ENCODE measurements at places on chromosomes 7 and 10.

DNA sequence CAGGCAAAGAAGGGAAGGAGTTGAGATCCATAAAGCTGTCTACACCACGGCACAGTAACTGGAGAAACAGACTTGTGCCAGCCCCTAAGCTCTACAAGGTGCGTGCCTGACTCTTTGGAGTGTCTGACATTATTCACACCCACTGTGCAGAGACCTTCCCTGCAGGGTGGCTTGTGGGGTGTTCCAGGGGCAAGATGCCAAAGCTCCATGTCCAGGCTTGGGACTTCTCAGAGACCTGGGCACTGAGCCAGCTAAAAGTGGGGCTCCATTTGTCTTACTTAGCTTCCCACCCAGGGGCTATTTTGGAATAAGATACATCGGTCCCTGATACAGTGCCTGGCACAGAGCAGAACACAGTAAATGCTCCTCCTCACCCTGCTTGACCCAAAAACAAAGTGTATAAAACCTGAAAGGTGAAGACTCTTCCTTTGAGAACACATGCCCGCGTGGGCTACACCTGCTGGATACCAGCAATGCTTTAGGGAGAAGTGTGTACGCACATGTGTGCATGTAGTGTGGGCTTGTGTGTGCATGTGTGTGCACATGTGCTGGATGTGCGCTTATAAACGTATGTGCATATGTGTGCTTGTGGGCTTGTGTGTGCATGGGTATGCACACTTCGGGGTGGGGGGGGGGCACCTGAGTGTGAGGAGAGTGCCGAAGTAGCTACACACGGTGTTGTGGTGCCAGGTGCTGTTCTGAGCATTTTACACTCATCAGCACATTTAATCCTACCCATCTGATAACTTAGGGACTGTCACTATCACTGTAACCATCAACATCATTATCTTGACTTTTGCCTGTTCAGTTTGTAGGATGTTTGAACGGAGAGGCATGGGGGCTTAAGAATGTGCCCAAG lies 143.0 kb downstream of the ARHGAP22 start:
- DNase-seq: no peak

DNA sequence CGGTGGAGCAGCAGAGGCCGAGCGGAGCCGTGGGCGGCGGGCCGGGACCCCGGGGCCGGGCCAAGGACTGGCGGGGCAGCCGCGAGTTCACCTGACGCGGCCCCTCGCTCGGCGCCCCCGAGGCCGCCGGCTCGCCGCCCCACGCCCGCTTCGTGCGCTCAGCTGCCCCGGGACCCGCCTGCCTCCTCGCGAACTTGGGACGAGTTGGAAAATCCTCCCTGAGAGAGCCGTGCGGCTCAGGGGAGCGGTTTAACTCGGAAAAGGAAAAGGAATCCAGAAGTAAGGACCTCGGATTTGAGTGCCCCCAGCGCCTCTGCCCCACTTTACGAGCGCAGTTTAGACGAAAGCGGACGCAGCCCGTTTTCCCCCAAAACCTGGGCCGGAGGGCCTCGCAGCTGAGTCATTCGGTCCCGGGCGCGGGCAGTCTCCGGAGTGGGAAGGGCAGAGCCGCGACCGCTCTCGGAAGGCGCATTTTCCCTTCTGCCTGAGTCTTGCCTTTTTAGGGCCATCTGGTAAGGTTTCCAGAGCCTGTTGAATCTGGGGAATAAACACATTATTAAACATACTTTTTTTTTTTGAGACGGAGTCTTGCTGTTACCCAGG lies 744 bp downstream of the CREM start:
- DNase-seq: peak; percentile 31

GRCh38 chr10:8438603-8439002 lies 384.1 kb downstream of the GATA3 start:
- no peak for DNase-seq

DNA sequence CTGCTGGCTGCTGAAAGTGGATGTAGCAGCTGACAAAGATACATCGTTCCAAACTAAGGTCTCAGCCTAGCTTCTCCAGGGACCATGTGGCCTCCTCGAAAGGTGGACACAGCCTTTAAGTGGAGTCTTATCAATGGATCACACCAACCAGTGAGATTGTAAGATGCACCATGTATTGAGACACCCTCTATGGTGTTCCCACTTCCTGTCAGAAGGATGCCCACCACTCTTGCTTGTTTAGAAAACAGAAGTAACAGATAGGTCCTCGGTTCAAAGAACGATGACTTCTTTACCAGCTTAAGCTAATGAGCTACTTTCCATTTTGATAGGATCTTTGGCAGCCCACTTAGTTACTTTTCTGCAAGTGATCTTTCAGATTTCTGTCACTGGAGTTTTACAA lies 34.3 kb downstream of the SLC25A13 start:
- DNase-seq: no peak

- DNase-seq: no peak
Observed at GRCh38 chr10:90130321-90131086, 429.1 kb downstream of the KIF20B start.

DNA sequence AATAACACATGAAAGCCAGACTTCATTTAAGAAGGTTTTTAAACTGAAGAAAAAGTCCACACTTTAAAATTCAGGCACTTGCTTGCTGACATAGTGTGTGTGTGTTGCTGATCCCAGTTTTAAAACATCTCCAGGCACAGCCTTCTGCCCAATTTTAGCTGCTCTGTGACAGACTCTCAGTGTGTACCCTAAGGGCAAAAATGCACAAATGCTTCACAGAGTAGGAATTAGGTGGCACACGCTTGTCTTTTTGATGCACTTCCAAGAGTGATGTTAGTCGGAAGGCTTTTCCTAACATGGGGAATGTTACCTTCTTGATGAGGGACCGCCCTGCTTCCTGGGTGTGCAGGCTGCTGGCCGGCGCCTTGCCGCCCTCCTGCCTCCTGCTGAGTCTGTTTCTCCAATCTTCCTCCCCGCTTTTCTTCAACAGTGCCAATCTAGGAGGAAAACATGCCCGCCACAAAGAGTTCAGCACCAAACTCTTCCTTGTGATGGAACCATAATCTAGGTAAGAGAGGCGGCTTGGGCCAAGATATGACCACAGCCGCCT lies 122.3 kb downstream of the SVIL start:
- DNase-seq: no peak

DNA sequence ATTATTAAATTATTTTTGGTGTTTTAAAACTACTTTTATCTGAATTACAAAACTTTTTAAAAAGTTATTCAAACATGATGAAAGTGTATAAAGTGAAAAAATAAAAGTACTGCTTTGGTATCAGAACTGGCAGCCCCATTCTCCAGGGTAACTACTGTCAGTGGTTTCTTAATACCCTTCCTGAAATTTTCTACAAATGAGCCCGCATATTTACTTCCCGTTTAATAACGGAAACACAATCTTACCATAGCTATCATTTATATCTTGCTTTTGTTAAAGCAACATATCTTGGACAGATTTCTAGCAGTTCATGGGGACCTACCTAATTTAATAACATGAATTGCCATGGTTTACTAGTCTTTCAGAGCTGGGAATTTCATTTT lies 249.9 kb downstream of the RNLS start:
- no peak for DNase-seq

- DNase-seq: no peak
Observed at GRCh38 chr10:30528429-30528786, 94.4 kb downstream of the MAP3K8 start.

GRCh38 chr7:129332254-129333035 lies 101.8 kb upstream of the STRIP2 start:
- no peak for DNase-seq

GRCh38 chr10:72801263-72801868 lies 92.2 kb upstream of the OIT3 start:
- no peak for DNase-seq

DNA sequence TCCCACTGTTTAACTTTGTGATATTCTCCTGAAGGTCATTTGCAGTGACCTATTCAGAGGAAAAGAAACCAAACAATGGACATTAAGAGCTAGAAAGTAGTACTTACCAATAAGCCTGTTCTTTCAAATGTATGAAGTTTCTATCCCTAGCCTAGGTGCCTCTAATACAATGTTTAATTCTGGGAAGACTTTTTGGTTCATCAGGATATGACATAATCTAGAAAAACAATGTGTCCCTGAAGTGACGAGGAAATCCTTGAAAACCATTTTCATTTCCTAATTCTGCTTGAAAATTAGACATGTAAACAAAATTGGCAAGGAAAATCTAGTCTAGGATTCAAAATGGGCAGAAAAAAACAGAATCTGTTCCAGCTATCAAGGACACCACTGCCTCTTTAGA lies 36.1 kb downstream of the ARHGAP19 start:
- DNase-seq: no peak

DNA sequence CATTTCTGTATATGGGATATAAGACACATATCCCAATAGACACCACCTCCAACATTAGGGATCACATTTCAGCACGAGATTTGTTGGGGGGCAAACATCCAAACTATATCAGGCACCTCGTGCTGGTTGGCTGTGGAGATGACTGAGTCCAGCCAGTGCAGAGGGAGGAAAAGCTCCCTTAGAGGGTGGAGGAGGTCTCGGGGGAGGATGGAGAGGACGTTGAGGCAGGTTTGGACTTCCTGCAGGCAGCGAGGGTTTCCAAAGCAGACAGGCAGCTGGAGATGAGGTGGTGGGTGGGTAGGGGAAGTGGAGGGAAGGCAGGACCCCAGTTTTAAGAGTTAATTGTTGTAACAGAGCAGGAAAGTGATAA lies 56.7 kb downstream of the EEPD1 start:
- DNase-seq: no peak

DNA sequence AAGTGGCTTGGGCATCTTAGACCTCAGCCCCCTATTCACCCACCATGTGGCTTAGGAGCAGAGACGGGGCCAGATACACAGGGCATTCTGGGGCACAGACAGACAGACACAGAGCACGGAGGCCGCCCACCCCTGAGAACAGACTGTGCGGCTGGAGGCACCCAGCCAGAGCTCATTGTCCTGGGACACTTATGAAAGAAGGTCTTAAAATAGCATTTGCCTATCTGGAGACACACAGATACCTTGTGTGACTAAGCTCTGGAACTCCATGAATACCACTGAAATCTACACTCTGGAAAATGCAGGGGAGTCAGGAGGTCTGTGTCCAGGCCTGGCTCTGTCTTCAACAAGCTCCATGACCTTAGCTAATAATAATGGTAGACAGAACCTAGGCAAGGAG lies 41.4 kb upstream of the ADO start:
- no peak for DNase-seq

GRCh38 chr10:33721509-33721908 lies 387.0 kb upstream of the NRP1 start:
- no peak for DNase-seq

DNA sequence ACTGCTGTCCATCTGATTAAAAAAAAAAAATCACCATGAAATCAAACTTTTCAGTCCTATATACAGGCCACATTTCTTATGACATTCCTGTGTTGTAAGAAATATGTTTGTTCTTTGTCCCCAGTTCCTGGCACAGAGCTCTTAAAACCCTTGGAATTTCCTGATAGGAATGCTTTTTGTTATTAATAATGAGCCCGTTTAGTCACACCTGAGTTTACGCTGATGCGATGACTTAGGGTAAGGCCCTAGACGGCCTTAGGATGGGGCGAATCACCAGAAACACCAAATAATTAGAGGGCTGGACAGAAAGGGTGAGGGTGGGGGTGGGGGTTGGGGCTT lies 17.5 kb downstream of the TSPAN15 start:
- no peak for DNase-seq

- no peak for DNase-seq
Observed at GRCh38 chr7:107233981-107234380, 65.2 kb downstream of the HBP1 start.

DNA sequence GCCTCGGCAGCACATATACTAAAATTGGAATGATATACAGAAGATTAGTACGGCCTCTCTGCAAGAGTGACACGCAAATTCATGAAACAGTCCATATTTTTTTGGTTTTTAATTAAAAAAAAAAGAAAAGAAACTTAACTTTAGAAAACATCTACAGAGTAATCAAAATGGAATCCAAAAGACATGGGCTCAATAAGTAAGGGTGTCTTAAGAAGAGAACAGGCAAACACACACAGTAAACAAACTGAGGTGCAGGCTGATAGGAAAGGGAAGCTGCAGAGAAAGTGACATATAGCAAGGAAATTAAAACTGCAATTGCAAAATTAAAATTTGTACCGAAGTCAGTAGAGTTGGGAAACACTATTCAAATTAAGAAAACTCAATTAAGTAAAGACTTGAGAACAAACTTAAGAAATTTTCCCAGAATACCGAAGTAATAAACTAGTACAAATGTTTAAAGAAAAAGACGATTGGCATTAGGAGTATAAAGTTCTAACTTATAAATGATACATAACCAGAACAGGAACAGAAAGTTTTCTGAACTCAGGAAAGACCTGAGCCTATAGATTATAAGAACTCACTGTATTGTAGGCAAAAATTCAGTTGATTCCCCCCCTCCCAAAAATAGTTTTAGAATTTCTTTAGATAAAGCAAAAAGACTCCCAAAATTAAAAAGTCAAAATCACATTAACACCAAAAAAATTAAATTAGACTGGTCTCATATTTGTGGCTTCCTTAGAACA lies 16.3 kb downstream of the MTPN start:
- no peak for DNase-seq

- no peak for DNase-seq
Observed at GRCh38 chr7:22871661-22872060, 49.0 kb upstream of the TOMM7 start.

DNA sequence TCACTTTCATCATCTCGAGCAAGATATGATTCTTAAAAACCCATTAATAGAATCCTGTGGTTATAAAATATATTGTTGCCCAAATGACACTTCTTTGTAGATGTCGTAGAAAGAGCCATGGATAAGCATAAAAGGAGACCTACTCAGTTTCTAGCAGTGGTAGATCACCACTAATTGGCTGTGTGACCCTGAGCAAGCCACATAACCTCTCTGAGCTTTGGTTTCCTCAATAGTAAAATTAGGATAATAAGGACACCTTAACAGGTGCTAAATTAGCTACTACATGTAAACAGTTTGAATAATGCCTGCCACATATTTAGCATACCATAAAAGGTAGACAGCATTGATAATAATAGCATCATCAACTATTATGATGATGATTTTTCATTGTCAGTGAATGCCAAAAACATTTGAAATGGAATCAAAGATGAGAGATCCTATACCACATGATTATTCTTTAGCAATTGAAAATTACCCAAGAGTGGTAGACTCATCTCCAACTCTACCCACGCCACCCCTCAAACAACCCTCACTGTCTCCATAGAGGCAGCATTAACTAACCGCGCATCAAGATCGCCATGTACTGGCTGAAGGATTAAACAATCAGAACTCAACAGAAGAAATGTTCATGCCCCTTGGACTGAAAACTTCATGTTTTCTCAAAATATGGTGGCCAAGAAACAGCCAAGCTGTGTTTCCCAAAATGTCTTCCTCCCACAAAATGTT lies 45.8 kb downstream of the CHST15 start:
- DNase-seq: no peak

DNA sequence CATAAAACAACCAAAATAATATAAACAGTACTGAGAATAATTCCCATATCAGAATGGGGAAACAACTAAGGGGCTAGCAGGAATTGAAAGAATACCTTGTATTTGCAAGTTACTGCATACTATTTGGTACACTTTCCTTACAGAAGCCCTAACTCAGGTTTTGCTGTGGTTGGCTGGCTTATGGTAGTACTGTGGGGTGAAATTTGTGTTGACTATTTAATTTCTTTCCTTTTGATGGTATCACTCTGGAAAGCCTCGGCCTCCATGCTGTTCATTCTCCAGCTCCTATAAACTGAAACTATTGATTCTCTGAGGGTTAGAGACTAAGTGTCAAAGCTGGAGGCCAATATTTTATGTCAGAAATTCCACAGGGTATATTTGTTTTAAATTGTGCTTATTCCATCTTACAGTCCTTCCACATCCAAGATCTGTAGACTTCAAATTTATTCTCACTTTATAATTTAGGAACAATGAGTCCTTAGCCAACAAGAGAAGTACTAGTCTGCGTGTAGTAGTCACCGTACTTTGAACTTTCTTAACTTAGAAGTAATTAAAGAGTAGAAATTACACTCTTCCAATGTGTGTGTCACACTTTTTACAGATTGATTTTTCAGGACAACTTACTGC lies 13.4 kb downstream of the SKIDA1 start:
- DNase-seq: no peak

Data from stimulated activated CD8-positive, alpha-beta memory T cell treated with anti-CD3 and anti-CD28 coated beads, Interleukin-2, amount 100 ng/mL, for 1 hour (primary cell).